B cell (primary cell): ENCODE measurements at places on chromosomes 16 and 17. TPM values are rescaled to one million over a fixed set of nuclear protein-coding genes. Genes with fewer than 3 reads are reported as not detected.

GRCh38 chr16:68724797-68725196 is 12.3 kb upstream of the CDH1 start:
- no peak for DNase-seq

- DNase-seq: peak; percentile 76
Measured at GRCh38 chr16:56576585-56577299, 11.9 kb downstream of the MT4 start.

DNA sequence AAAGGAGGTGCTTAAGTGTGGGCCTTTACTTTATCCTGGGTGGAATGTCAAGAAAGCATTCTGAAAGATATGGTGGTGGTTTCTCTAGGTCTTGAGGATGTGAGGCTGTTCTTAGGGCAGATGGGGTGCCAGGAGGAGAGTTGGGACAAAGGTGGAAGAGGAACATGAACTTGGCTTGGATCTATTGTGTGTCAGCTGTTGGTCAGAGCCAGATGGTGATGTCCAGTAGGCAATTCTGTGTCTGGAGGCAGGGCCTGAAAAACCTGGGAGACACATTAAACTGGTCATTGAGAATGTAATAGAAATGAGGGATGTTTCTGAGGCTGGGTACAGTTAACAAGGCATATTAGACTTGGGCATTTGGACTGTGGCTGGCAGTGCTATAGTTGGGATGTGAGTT is 32.6 kb upstream of the RGS9 start:
- no peak for DNase-seq

DNA sequence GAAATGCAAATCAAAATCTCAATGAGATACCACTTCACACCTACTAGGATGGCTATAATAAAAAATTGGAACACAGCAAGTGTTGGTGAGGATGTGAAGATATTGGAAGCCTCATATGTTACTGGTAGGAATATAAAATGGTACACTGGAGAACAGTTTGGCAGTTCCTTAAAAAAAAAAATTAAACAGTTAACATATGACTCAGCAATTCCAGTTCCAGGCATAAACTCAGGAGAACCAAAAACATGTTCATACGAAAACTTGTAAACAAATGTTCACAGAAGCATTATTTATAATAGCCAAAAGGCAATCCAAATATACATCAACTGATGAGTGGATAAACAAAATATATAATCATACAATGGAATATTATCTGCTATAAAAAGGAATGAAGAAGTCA is 28.2 kb downstream of the ZNF652 start:
- no peak for DNase-seq

The PDILT gene
- not detected in 2 replicates for total RNA-seq

DNA sequence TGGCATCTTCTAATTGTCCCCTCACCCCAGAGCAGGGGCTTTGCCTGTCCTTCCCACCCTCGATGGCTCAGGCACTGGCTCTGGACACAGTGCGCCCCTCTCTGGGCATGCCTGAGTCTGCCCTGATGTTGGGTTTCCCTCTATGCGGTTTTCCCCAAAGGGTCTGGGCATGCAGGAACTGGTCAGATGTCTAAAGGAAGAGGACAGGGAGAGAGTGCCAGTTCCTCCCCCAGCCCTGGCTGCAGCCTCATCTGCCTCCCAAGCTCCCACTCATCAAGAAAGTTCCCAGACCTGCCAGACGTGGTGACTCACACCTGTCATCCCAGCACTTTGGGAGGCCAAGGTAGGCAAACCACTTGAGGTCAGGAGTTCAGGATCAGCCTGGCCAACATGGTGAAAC is 41.3 kb upstream of the PABPN1L start:
- DNase-seq: no peak

The CEP295NL gene
- total RNA-seq: 1.3 and 2.9 TPM in 2 replicates

The CBX2 gene
- 0.07 and 0.47 TPM in 2 replicates for total RNA-seq

The SPATA22 gene
- 0.54 TPM in 1 of 2 replicates, not detected in the other for total RNA-seq

- DNase-seq: no peak
Measured at GRCh38 chr16:66131156-66131807, 235.2 kb upstream of the CDH5 start.

The CD7 gene
- total RNA-seq: 0.58 and 0.67 TPM in 2 replicates

DNA sequence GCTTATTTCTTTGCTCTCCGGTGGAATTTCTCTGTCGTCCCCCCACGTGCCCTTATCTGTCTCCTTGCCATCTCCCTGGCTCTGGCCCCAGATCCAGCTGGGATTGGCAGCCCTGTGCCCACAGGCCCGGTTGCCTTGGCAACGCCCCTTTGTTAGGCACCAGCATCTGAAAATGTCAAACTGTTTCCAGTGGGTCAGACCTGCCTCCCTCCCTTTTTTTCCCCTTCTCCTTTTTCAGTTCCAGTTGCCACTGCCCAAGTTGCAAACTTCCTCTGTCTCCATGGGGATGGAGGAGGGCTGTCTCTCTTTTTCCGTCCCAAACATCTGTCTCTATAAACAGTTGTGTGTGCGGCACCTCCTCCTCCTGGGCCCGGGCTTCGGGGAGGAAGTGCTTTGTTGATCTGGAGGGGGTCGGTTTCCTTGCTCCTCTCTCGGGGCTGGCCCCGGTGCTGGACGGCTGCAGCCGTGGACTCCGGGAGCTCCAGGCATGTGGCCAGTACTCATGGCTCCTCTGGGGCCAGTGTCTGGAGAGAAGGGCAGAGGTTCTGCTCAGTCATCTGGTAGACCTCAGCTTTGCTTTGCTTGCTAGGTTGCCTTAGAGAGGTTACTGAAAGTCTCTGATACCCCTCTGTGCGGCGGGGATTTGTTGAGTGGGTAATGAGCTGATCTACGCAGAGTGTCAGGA is 35.3 kb downstream of the SOCS3 start:
- no peak for DNase-seq

- no peak for DNase-seq
Measured at GRCh38 chr16:2773188-2773968, 3.7 kb downstream of the ELOB start.

The LPO gene
- not detected in 2 replicates for total RNA-seq

DNA sequence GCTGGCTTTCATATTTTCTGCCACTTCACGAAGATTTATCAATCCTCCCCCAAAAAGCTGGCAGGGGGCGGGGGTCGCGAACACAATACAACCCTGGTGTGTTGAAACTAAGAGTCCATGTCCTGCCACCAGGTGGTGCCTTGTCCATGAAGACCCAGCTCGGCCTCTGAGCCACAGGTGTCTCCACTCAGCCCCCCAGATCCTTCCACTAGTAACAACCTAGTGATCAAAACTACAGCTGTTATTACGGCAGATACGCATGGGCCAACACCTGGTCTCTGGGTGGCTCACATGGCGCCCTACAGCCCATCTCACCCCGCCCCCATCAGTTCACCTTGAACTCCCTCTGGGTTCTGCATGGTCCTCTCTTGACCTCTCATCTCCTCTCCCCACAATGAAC is 27.7 kb downstream of the USP7 start:
- DNase-seq: peak; percentile 66
